SW 1271 (cell line): ENCODE measurements at places on chromosomes 3 and 15.
A peak's percentile ranks its signal among the peaks of the same experiment; 100 is the strongest.

DNA sequence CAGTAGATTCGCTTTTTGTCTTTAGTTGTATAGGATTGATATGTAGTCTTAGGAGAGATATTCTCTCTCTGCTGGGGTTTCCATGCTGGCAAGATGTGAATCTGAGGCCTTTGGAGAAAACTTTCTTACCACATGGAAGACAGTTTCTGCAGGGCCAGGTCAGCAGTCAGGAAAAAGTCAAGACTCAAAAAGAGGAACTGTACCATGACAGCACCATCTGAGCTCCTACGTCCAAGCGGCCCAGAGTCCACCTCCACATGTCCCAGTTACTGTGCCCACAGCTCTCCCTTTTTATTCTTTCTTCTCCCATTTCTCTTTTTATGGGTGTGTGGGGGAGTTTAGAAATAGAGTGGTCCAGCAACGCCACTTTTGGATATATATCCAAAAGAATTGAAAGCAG lies 172.0 kb downstream of the MTHFS start:
- no peak for DNase-seq

DNA sequence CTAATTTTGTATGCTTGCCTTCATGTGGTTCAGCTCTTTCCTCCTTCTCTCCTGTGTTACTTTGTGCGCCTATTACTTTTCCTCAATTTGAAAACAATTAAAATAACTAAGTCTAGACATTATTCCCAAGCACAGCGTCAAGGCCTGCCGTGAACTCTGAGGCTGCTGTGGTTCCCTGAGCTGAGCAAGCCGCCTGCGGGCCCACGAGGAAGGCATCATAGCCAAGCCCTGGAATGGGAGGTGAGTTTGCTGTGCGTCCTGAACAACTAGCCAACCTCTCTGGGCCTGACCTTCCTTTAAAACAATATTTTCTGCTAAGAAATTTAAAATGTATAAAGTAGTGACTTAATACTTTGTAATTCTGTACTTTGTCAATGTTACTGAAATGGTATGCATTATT lies 327.2 kb downstream of the OCA2 start:
- no peak for DNase-seq

GRCh38 chr15:99753066-99753465 lies 19.8 kb upstream of the LYSMD4 start:
- no peak for DNase-seq

DNA sequence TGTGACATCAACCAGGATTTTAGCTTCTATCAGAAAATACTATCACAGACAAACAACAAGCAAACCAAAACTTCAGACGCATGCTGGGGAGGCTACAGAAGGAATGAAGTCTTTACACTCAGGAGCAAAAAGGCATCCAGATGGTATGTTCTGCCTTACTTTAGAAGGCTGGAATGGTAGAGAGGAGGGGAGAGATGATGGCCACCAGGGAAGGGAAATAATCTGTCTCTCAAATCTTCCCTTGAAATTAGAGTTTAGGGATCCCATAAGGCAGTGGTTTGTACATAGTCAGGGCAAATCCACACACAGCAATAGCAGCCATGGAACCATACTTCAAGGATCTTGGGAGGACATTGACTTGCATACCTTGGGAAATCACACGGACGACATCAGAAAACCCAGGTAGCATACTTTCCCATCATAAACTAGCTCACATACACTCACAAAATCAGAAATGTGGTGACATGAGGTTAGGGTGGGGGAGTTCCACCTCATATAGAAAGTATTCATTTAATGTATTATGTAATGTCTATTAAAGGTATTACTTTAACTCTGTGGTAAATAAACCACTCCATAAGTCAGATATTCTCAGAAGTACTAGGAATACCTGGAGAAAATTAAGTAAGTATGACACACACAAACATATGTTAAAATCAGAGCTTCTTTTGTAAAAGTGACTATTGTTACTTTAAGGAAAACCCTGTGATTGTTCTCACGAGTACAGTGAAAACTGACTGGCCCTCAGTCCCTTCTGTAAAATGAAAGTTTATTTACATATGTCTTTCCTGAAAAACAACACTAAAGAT lies 9.4 kb downstream of the BTLA start:
- DNase-seq, result no peak

DNA sequence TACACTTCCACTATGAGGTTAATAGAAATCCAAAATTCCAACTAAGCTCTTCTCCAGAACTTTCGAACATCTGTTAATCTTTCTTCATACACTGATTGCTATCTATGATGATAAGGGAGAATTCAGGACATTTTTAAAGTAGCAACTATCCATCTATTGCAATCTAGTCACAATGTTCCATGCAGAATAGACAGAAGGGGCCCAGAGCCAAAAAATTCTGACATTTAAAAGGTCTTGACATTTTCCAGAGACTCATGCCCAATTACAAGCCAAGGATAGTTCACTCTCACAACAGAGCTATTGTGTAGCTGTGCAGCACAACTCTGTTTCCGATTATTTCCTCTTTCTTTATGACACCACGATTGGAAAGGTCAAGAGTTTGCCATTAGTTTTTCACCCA lies 999.7 kb upstream of the ALCAM start:
- DNase-seq, result no peak

DNA sequence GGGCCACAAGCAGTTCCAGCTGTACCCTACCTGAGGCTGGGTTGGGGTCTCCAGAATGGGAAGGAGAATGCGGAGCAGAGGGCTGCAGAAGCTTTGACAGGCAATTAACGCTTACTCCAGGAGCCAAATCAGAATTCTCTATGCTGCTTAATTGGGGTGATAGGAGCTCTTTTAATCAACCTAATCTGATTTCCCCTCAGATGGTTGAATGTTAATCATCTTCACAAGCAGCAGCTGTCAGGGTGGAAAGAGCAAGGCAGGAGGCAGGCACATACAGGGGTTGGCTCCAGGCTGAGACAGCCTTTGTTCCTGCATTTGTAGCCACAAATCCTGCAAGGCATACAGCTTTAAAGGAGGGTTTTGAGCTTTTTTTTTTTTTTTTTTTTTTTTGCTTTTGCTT lies 2.6 kb downstream of the CILP start:
- DNase-seq, result no peak

- DNase-seq, result no peak
Observed at GRCh38 chr3:24899901-24900603, 405.4 kb upstream of the THRB start.

GRCh38 chr15:32872621-32873283 lies 154.9 kb downstream of the GREM1 start:
- DNase-seq, result no peak

DNA sequence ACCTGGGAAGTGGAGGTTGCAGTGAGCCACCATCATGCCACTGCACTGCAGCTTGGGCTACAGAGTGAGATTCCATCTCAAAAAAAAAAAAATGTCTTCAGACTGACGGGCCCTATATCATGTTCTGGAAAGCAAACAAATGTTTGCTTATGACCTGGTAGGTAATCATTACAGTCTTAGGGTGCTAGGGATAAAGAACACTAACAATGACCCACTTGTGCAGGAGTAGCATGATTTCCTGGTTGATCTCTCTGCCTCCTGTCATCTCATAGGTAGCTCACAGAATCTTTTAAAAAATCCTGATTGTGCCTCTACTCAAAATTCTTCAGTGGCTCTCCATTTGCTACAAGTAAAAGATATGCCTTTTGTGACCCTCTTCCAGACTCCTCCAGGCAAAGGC lies 74.5 kb upstream of the TSPAN3 start:
- DNase-seq, result no peak

DNA sequence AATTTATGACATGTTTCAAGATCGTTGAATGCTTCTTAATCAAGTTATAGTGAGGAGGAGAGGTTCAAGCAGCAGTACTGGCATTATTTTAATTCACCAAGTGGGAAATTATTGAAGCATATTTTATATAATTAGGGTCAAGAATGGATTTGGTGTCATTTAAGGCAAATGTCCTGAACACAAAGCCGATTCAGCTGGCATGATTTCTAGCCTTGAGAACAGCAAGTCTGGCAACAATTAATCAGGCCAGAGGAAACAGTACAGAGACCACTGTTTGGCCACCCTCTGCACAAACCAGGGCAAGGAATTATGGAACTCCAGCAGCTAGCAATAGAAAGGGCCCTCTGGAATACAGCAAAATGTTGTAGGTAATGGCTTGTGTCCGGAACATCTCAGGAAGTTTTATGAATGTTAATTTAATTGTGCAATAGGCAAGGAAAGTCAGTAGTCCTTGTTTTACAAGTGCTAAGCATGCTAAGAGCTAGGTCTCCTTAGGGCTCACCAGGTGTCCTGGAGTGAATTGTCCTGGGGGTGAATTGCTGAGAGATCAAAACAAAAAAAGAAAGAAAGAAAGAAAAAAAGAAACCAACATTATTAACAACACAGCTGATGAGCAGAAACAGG lies 38.7 kb upstream of the SNRK start:
- DNase-seq, result no peak

GRCh38 chr3:111980716-111981456 lies 2.1 kb downstream of the ABHD10 start:
- DNase-seq, result no peak

GRCh38 chr3:94171954-94172353 lies 109.1 kb downstream of the NSUN3 start:
- no peak for DNase-seq

DNA sequence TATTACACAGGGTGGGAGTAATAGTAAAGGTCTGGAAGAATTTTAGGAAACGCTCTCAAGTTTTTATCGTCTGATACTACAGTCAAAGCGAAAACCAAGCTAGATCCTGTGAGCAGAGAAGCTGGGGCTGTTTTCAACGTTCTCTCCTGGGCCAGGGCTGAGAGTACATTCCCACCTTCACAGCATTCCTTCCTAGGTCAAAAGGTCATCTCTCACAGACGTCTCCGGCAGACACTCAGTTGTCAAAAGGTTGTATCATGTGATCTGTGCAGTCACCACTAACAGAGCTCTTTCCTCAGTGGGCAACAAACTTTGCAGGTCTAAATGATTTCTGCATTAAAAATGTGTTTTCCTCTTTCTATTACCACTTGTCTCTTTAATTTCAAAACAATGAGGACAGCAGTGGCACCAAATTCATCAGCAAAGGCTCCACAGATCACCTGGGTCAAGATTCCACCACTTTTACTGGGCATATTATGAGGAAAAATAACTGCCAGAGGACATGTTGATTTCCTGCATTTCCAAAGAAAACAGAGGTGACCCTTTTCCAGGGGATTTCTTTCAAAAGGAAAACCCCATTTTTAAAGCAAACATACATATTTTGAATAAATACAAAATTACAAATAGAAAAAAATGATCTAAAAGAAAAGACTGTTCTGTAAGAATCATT lies 41.9 kb downstream of the MEIS2 start:
- no peak for DNase-seq

GRCh38 chr15:101022876-101023275 lies 103.7 kb downstream of the LRRK1 start:
- DNase-seq, result no peak

GRCh38 chr3:13338996-13339395 lies 81.1 kb downstream of the NUP210 start:
- DNase-seq, result no peak

GRCh38 chr15:99135194-99135593 lies 30.3 kb downstream of the SYNM start:
- DNase-seq, result no peak

DNA sequence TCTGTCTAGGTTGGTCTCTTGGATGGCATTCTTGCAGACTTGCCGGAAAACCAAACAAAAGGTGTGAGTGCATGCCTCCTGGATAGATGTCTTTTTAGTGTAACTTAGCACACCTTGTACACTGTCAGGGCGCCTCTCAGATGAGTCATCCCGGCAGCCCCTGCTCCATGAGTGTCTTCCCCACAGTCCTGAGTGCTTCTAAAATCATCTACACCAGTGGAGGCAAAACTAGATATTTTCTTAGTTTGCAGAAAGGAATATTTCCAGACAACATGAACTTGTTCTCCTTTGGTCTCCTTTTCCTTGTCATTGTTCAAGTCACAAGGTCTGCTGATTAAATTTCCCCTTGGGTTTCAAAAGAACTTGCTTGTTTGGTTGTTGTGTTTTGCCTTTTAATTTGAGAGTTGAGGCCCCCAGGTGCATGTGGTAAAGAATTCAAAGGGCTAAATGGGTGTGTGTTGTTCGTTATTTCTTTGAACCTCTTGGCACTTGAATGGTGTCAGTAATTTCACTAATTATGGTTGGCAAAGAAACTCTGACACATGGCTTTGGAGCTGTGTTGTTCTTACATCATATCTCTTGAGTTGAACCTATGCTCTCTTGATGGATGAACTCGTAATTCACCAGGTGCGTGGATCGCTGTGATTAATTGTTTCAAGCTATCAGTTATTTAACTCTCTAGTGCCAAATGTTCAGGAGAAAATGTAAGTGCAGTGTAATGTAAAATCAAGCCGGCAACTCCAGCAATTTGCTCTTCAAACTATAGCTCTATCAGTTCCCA lies 98.2 kb downstream of the IGF1R start:
- no peak for DNase-seq

DNA sequence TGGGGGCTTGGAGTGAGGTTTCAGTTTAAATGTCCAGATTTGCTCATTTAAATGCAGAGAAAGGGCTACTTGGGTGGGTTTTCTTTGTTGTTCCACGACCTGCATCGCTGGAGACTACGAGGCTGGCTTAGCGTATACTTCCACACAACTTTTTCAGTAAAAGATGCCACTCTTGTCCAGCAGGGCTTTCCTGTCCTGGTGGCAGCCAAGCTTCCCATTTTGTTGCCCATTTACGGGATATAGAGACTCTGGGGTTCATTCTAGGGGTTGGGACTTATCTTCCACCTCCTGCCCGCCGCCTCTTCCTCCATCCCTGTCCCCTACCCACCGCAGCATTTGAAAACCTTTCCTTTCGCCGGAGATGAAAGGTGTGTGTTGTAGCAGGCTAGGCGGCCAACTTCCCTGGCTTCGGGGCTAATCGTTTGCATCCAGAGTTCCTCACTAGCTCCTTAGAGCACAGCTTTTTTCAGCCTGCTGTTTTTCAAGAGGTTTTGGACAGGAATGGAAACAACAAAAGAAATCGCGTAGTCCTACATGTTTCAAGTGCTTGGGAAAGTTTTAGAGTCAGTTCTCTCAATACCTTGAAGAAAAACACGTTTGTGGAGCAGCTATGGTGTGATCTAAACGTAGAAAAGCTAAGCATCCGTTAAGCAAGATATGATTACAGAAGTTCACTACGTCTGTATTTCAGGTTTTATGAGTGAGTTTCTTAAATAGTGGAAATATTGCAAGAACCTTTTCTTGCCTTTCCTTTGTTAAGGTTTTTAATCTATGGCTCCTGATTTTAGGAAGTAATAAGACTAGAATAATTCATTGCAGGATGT lies 843 bp downstream of the CHRNA5 start:
- DNase-seq, result peak; percentile 68

GRCh38 chr3:37319784-37320183 lies 145.4 kb upstream of the LRRFIP2 start:
- DNase-seq, result no peak

- DNase-seq, result no peak
Observed at GRCh38 chr3:188391592-188391991, 237.6 kb downstream of the LPP start.

- DNase-seq, result no peak
Observed at GRCh38 chr15:79957741-79958140, 13.3 kb downstream of the BCL2A1 start.

DNA sequence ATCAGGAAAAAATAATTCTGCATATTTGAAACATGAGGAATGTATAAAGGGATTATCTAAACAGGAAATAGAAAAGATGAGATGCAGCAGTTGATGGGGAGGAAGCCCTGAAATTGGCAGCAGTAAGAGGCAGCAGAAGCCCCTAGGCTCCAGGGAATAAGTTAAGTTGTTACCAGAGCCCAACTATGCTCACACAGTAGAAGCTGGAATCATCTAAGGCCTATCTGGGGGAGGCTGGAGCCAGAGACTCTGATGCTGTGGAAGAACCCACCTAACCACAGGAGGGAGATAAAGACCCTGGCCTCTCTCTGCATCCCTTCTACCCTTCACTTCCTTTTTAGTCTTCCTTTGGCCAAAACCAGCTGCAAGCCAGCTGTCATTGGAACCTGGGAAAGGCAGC lies 519.7 kb downstream of the DIPK2A start:
- no peak for DNase-seq

GRCh38 chr3:50551054-50551659 lies 16.4 kb downstream of the C3orf18 start:
- no peak for DNase-seq
